Activated naive CD8-positive, alpha-beta T cell treated with anti-CD3 and anti-CD28 coated beads, Interleukin-2, amount 10 ng/mL, durations not matched to agents 7 days and 5 days (primary cell): ENCODE measurements at places on chromosomes 11 and 22. TPM values are rescaled to one million over a fixed set of nuclear protein-coding genes. Genes with fewer than 3 reads are reported as not detected.
A peak's percentile ranks its signal among the peaks of the same experiment; 100 is the strongest.

Gene NAA40
- total RNA-seq, result 39.7 TPM

DNA sequence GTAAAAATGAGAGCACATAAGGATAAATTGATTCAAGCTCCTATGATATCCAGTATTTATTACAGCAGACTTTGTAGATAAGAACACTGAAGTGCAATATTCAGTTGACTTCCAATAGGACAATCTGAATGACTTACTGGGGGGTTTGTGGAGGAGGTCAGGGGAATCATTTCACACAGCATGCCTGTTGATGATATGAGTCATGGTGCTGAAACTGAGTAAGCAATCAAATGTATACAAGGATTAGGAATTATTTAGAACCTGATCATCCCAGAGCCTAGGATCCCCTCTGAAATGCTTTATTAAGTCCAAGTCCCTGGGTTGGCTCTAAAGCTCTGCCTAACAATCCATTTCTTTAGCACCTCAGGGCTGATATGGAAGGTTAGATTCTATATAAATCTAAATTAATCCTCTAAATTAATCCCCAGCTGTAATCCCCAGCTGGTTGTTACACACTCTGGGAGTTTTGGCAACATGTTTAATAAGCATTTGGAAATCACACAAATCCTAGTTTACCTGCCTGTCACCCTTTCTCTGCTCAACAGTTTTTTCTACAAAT, 326.4 kb downstream of the GUCY1A2 start:
- no peak overlapping the region for H3K4me3 ChIP-seq
- H3K4me1 ChIP-seq, result no peaks in the 10 kb centered on the region
- no peaks in the 10 kb centered on the region for H3K27me3 ChIP-seq
- no peak overlapping the region for H3K27ac ChIP-seq

- H3K27me3 ChIP-seq, result peaks cover 2% of the 10 kb centered on the region
- H3K4me3 ChIP-seq, result no peak overlapping the region
- H3K4me1 ChIP-seq, result no peaks in the 10 kb centered on the region
- no peaks in the 10 kb centered on the region for H3K36me3 ChIP-seq
- no peak overlapping the region for H3K27ac ChIP-seq
- DNase-seq, result no peak
Observed at GRCh38 chr11:87894961-87895360, 280.3 kb downstream of the RAB38 start.

DNA sequence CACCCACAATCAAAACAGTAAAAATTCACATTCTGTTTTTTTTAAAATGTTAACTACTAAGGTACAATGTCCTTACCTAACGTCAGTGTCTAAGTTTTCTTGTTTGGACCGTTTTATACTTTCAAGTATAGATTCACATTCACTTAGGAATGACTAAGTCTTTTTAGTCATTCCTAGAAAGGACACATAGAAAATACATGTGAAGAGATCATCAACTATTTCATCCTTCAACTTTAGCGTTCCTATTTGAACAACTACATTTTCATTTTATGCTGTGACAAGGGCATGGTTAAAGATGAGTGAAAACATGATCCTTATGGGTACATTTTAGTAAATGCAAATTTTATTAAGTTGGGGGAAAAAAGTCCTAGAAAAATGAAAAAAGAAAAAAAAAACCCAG, 62.8 kb downstream of the DDX10 start:
- no peaks in the 10 kb centered on the region for H3K27me3 ChIP-seq
- no peak overlapping the region for H3K4me3 ChIP-seq
- peaks cover 7% of the 10 kb centered on the region for H3K4me1 ChIP-seq
- peaks cover 44% of the 10 kb centered on the region for H3K36me3 ChIP-seq
- H3K27ac ChIP-seq, result no peak overlapping the region
- DNase-seq, result no peak

DNA sequence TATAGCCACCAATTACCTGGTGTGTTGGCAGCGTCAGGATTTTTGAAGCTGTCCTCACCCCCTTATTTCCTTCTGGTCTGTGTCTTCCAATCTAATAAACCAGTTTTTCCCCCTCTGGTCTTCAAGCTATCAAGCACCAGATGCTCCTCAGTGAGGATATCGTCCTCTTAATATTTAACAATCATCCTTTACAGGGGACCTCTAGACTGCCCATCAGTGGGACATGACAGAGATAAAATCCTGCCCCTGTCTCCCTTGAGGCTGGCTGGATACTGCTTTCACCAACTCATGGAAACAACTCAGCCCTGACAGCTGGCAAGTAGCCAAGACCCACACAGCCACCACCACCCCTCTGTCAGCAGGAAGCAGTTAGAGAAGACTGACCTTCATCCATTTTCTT, 421.0 kb upstream of the API5 start:
- no peak overlapping the region for H3K4me3 ChIP-seq
- no peaks in the 10 kb centered on the region for H3K4me1 ChIP-seq
- no peaks in the 10 kb centered on the region for H3K36me3 ChIP-seq
- no peak overlapping the region for H3K27ac ChIP-seq

Gene A4GALT
- not detected for total RNA-seq

DNA sequence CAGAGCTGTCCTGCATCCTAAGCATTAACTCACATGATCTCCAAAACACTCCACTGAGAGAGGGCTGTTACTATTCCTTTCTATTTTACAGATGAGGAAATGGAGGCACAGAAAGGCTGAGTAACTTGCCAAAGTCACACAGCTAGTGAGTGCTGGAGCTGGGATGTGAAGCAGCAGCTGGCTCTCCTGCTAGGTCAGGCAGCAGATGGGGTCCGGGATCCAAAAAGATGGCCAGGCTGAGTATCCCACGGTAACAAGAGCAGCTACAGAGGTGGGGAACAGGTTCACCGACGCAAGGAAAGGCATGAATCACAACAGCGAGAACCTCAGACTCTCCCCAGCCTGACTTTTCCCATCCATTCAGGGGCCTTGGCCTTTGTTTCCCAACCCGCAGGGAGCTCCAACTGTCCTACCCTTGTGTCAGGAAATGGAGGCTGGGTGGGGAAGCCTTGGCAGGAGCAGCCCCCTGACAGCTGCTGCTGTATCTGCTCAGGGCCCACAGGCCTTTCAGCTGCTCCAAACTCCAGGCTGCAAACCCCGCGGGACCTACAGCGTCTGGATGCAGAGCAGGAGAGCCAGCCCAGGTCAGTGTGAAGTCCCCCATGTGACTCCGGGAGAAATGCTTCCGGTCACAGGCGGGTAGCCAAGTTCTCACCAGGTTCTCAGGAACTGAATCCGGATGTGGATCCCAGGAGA, 29.5 kb downstream of the DKK3 start:
- H3K4me1 ChIP-seq, result peaks cover 6% of the 10 kb centered on the region
- DNase-seq, result no peak
- H3K36me3 ChIP-seq, result no peaks in the 10 kb centered on the region
- H3K27me3 ChIP-seq, result peaks cover 2% of the 10 kb centered on the region
- H3K27ac ChIP-seq, result no peak overlapping the region
- H3K4me3 ChIP-seq, result no peak overlapping the region

Gene CHRM4
- total RNA-seq, result 0.40 TPM

DNA sequence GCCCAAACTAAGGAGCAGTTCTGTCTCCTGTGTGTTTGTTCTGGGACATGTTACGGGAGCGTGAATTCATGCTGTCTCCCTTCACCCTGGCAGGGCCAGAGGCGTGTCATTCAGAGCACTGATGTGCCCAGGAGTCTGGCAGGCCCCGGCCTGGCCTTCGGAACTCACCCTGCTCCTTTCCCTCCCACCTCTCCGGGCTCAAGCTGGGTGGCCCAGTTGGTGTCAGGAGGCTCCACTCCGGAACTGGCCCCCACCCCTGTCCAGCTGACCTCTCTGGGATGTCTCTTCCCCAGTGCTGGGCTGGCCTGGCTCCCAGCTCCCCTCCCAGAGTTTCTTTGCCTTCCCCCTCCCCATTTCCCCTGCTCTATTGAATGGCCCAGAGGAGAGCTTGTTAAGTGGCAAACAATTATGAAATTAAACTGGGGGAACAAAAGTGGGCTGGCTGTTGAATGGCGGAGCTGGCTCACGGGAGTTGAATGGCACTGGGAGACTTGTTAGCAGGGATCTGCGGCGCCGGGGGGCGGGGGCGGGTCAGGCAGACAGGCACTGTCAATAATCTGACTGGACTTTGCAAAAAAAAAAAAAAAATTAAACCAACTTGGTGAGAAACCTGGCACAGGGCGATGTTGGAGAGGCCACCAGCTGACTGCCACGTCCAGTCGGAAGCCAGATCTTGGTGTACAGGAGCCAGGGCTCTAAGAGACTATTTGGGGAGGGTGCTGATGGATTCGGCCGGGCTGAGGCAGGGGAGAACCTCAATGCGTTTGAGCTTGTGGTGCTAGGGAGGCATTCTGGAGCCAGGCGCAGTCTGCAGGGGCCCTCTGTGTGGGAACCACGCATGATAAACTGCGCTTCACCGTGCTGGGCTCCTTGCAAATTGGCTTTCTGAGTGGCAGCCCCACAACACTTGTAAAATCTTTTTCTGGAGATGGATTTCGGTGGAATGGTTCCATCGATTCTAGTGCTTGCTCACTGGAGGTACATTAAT, 1.3 kb downstream of the MPPED1 start:
- peaks cover 48% of the 10 kb centered on the region for H3K27me3 ChIP-seq
- DNase-seq, result no peak
- no peaks in the 10 kb centered on the region for H3K36me3 ChIP-seq
- no peaks in the 10 kb centered on the region for H3K4me1 ChIP-seq
- H3K4me3 ChIP-seq, result no peak overlapping the region

DNA sequence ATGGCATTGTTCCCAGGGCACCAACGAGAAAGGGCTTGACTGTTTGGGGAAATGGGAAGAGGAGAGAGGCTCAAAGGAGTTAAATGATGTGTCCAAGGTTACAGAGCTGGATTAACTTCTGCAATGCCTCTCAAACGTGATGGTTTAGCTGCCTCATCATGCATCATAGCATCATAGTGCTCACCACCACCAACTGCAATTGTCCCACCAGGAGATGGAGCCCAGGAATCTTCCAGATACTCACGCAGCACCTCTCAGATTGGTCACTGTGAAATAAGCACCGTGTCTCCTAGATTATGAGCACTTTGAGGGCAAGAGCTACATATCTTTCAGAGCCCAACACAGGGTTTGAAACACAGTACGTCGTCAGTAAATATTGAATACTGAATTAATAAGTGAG, 69.2 kb downstream of the PRSS23 start:
- H3K27ac ChIP-seq, result no peak overlapping the region
- H3K36me3 ChIP-seq, result no peaks in the 10 kb centered on the region
- H3K27me3 ChIP-seq, result no peaks in the 10 kb centered on the region
- H3K4me3 ChIP-seq, result no peak overlapping the region

GRCh38 chr11:77151804-77152509, 23.9 kb downstream of the MYO7A start:
- peaks cover 42% of the 10 kb centered on the region for H3K27me3 ChIP-seq
- no peaks in the 10 kb centered on the region for H3K36me3 ChIP-seq
- peak overlapping the region; percentile 59 for H3K4me3 ChIP-seq
- H3K4me1 ChIP-seq, result peaks cover 37% of the 10 kb centered on the region

Gene PRR33
- total RNA-seq, result not detected

Gene GRAMD1B
- total RNA-seq, result 30.3 TPM

DNA sequence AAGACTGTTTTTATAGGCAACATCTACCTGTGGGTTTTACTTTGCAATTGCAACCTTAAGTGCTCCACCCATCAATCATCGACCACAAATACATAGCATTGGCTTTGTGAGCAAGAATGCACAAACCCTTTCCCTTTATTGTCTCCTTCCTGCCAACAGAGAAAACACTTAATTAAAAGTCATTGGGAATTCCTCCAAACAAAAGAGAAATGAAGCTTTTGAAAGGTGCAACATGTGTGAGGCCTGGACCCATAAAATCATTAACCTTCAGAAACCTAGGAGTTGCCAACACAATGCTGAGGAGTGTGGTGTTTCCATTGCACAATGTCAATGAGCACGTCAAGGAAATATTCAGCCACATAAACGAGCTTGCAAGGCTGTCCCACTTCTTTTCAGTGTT, 223.2 kb downstream of the BLID start:
- no peak for DNase-seq
- no peaks in the 10 kb centered on the region for H3K4me1 ChIP-seq
- H3K4me3 ChIP-seq, result no peak overlapping the region
- peaks cover 2% of the 10 kb centered on the region for H3K27me3 ChIP-seq

- no peaks in the 10 kb centered on the region for H3K27me3 ChIP-seq
- no peak overlapping the region for H3K4me3 ChIP-seq
- no peak for DNase-seq
- no peaks in the 10 kb centered on the region for H3K4me1 ChIP-seq
Observed at GRCh38 chr22:27501191-27501936, 300.2 kb downstream of the MN1 start.
